Activated CD4-positive, alpha-beta T cell treated with anti-CD3 and anti-CD28 coated beads, Interleukin-2, Interleukin-6, amounts not matched to agents 100 ng/mL and 50 ng/mL, durations not matched to agents 16 hours and 8 hours (primary cell): ENCODE measurements at places on chromosomes 16 and 17.
A peak's percentile ranks its signal among the peaks of the same experiment; 100 is the strongest.

DNA sequence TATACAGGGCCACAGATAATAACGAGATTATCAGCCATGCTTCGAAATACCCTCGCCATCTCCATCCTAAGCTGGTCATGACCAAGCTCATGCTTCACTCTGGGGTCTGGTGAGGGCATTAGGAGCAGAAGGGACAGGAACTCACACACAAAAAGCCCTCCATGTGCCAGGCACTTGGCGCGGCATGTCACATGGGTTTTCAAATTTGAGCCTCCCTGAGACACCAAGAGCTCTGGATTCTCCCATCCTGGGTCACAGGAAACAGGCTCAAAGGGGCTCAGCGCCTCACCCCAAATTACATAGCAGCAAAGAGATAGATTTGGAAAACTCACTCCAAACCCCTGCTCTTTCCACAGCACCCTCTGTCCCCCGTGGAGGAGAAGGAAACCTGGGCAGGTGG is 239.5 kb downstream of the GSG1L start:
- DNase-seq = no peak

- no peak for DNase-seq
These were observed 160.3 kb upstream of the RPH3AL start for GRCh38 chr17:512926-513325.

GRCh38 chr17:18038149-18038850 is 668 bp downstream of the ATPAF2 start:
- peak; percentile 56 for DNase-seq

- DNase-seq = peak; percentile 9
These were observed 16.8 kb upstream of the DRG2 start for GRCh38 chr17:18070861-18071340.

- no peak for DNase-seq
These were observed 70.8 kb upstream of the TRAP1 start for GRCh38 chr16:3787924-3788661.

DNA sequence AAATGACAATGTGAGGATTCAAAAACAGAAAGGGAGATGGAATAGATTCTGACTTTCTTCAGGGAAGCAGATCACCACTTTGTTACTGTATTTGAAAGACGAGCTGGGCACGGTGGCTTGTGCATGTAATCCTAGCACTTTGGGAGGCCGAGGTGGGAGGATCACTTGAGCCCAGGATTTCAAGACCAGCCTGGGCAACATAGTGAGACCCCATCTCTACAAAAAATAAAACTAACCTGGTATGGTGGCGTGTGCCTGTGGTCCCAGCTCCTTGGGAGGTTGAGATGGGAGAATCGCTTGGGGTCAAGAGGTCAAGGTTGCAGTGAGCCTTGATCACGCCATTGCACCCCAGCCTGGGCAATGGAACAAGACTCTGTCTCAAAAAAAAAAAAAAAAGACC is 34.0 kb downstream of the PIGL start:
- DNase-seq = no peak

GRCh38 chr16:53768593-53768992 is 64.6 kb downstream of the FTO start:
- DNase-seq = peak; percentile 59

DNA sequence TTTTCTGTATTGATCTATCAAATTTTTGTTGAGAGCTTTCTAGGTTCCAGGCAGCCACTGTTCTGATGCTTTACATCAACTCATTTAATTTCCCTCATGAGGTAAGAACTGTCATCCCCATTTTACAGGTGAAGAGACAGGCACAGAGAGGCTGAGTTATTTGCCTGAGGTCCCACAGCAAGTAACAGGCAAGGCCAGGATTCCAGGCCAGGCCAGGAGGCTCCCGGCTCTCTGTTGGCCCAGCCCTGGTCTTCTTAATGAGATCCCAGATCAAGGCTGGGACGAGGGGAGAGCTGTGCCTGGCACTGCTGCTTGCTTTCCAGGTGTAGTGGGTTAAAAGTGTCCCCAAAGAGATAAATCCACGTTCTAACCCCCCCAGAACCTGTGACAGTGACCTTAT is 22.4 kb upstream of the RMI2 start:
- DNase-seq = no peak

DNA sequence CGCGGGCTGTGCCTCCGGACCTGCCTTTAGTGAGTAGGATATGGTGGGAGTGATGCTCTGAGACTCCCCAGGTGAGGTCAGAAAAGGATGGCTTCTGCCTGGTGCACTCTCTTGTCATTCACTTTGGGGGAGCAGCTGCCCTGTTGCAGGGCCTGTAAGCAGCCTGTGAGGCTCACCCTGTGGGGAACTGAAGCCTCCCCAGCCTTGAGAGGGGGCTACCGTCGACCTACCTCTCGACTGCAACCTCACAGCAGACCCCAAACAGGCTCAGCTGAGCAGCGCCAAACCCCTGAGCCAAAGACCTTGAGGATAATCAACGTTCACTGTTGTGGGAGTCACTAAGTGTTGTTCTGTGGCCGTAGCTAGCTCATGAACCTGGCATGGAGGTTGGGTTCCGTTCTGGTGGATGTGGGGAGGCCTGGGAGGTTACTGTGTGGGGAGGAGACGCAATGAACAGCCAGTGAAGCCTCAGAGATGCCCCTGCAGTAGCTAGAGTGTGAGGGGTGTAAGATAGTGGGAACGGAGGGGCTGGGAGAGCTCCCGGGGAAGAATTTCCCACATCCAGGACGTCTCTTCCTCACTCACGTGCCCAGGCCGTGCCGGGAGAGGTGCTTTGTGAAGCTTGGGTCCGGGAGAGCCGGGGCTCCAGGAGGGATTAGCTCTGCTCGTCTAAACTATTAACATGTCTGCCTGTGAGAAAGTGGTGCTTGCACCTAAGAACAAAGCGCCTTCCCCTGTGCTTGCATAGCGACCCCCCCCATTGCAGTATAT is 38.8 kb downstream of the METRNL start:
- no peak for DNase-seq

- DNase-seq = no peak
These were observed 29.5 kb downstream of the METTL16 start for GRCh38 chr17:2482218-2482617.

GRCh38 chr16:11721781-11722467 is 20.7 kb downstream of the TXNDC11 start:
- no peak for DNase-seq

DNA sequence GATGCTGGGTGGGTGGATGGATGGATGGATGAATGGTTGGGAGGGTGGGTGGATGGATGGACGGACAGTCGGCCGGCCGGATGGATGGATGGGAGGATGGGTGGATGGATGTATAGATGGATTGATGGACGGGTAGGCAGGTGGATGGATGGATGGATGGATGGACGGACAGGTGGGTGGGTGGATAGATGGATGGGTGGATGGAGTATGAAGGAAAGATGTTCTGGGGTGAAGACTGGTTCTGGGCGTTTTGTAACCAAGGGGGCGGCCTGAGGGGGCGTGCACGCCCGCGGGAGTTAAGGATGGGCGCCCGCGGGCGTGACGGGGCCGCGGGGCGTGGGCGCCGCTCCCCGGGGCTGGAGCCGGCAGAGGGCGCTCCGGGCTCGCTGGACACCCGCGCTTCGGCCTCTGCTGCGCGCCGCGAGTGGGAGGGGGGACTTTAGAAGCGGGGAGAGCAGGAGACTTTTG is at the start of gene NECAB2:
TSS of gene NECAB2 (plus strand) at position 407 of the 468 bp plus-strand sequence. CDS start 405 bp downstream, outside the sequence.
- DNase-seq = peak; percentile 25

GRCh38 chr17:44915862-44916780 is 821 bp upstream of the GFAP start:
- DNase-seq = no peak

GRCh38 chr16:81366316-81366932 is 51.7 kb downstream of the GAN start:
- peak; percentile 44 for DNase-seq

- DNase-seq = peak; percentile 22
These were observed 96.8 kb upstream of the ELAC2 start for GRCh38 chr17:13114601-13115031.

DNA sequence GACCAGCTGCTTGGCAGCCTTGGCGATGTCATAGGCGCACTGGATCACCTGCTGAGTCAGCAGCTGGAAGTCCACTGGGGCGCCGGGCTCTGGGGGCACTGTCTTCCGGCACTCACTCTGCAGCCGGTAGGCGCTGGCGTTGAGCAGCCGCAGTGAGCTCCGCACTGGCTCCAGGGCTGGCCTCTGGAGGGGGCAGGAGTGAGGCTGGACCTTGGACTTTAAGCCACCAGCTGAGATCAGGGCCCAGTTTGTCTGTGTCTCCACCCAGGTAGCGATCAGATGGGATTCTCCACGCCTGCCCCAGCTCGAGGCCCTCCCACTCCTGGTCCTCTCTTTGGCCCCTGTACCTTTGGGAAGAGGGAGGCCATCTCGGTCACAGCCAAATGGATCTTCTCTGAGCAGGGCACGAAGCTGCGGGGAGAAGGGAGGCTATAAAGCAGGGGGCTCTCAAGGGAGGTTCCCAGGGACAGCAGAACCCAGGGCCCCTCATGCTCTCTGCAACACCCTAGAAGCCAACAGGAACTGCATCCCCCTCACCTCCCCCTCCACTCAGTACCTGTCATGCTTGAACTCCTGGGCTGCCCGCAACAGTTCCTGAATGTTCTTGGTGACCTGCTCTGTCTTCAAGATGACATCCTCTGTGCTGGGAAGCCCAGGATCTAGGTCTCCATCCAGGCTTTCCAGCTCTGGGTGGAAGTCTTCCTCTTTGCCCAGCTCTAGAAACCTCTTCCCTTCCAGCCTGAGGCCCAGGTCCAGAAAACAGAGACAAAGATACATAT is 6.4 kb downstream of the TP53I13 start:
- no peak for DNase-seq

DNA sequence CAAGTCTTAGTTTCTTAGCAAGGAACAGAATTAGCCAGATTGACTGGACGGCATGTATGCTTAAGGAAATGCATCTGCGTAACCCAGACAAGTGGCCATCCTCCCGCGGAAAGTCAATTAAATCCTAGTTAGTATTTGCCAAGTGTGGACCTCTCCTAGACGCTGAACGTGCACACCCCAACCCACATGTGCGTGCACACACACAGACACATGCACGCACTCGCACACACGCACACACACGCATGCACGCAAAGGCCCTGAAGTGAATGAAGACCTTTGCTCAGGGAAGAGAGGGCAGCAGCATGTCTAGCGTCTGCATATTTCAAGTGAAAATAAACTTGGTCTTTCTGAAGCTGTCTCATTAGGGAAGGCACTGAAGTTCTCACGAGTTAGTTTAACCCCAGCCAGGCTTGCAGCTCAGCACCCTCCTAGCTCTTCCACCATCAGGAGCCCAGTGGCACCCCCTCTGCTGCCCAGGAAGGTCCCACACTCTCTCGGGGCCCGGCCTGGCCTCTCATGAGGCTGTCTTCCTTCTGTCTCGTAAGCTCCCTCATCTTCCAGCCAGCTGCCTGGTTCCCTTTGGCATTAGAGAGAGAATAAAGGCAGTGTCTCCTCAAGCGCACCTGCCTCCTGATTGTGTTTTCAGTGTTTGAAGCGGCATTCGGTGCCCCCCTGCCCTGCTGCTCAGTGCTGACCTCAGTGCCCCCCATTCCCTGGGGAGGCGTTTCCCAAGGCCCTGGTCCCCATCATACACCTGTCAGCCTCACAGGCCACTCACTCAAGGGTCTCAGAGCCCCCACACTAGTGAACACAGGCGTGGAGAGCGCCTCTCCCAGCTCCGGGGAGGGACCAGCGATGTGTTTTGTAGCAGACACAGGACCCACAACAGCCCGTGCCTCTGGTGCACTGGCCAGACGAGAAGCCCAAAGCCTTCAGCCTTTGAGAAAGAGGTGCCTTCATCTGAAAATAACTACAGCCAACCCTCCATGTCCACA is 52.2 kb upstream of the CHMP6 start:
- no peak for DNase-seq

- DNase-seq = no peak
These were observed 15.4 kb upstream of the ZC3H18 start for GRCh38 chr16:88554711-88555264.

DNA sequence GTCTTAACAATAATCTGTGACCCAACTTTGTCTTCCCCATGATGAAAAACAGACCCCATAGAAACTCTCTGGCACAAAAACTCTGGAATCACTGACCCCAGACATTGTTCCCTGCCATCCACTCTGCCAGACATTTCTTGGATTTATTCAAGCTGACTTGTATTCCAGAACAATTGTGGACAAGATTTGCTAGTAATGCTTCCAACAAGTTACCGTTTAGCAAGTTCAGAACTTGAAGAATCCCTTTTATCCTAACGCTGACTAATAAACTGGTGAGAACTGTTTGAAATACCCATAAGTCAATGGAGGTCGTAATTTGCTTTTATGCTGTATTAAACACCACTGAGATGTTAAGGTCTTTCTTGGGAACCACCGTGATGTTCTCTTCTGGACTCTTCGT is 10.5 kb downstream of the HSBP1 start:
- no peak for DNase-seq

DNA sequence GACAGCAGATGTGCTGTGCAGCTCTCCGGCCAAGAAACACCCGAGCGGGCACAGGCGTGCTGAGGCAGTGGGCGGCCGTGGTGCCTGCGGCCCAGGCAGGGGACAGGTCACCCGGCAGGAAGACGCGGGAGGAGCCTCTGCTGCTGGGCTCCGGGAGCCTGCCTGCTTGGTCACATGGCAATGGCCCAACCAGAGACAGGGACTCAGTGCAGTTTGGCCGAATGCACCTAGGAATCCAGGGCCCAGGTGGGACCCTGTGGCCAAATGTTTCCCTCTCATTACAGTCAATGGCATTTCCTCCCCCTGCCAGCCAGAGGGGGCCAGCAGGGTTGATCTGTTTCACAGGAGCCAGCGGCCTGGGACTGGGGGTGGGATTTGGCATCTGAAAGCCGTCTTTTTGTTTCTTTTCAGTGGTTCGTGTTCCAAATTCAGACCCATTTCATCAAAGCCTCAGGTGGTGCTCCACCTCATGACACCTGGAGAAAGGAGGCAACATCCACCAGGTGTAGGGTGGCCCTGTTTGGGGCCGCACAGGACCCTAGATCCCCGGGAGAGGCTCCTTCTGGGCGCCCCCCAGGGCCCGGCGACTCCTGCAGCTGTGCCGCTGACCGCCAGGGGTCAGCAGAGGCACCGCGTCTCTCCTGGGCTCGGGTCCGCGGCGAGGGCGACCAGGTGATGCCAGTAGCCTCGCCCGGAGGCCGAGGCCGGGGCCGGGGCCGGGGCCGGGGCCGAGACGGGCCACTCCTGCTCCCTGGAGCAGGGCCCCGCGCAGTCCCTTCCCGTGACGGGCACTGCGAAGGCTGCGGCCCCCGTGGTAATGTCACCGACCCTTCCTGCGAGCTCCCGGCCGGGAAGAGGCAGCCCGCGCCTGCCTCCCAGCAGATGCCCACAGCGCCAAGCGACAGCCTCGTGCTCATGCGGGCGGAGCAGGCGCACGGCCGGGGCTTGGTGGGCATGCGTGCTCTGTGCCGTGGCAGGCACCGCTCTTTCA is 118.5 kb downstream of the C16orf78 start:
- peak; percentile 40 for DNase-seq

- no peak for DNase-seq
These were observed 3.8 kb downstream of the GJC1 start for GRCh38 chr17:44826123-44826790.
